Activated naive CD8-positive, alpha-beta T cell treated with anti-CD3 and anti-CD28 coated beads, Interleukin-2, amount 10 ng/mL, durations not matched to agents 7 days and 5 days (primary cell): ENCODE measurements at places on chromosomes 3 and 15. TPM values are rescaled to one million over a fixed set of nuclear protein-coding genes. Genes with fewer than 3 reads are reported as not detected.

DNA sequence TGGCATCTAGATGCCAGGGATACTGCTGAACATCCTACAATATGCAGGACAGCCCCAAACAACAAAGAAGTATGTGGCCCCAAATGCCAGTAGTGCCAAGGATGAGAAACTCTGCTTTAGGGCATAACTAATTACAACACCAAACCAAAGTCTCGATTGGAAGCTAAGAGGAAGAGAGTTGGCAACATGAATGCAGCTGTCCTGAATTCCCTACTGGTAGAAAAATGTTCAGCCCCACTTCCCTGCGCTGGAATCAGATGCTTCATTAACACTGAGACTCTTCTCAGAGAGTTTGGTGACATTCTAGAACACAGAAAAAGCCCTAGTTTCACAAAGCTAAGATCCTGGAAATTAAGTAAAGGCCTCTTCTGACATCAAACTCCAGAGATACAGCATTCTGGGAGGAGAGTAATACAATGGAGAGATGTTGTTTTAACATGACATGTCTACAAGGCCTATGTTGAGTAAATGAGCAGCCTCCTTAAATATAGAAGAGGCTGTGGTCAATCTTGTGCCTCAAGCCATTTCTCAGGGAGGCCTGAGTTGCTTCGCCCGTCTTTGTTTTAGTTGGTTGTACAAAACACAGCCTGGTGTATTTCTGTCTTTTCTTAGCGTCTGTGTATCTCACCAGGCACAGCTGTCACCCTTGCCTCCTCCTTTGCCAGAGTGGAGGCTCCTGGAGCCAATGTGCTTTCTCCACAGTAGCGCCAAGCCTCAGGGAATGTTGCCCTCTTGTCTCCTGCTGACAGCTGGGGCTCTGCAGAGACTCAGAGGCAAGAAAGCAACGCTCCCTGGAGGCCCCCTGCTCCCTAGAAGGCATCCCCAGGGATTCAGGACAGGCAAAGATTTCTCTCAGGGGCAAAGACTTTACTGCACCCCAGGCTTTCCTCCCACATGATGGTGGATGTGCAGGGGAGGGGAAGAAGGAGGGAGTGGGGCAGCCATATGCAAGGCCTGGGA lies 25.1 kb upstream of the CTNNB1 start:
- DNase-seq: no peak

DNA sequence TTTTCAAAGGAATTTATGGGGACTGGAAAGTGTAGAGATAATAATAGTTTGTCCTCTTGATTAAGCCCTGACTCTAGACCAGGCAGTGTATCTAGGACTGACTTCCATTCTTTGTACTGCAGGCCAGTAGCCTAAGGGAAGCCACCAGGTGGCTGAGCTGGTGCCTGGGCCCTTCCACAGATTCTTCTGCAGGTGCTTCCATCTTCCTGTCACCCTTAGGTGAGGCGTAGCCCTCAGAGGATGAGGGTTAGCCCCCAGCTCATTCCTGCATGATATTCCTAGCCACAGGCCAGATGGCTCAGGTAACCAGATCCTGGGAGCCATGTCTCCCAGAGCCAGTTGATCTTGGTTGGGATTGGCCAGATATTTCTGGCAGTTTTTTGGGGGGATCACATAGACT lies 169.0 kb upstream of the IL12A start:
- no peak for DNase-seq

DNA sequence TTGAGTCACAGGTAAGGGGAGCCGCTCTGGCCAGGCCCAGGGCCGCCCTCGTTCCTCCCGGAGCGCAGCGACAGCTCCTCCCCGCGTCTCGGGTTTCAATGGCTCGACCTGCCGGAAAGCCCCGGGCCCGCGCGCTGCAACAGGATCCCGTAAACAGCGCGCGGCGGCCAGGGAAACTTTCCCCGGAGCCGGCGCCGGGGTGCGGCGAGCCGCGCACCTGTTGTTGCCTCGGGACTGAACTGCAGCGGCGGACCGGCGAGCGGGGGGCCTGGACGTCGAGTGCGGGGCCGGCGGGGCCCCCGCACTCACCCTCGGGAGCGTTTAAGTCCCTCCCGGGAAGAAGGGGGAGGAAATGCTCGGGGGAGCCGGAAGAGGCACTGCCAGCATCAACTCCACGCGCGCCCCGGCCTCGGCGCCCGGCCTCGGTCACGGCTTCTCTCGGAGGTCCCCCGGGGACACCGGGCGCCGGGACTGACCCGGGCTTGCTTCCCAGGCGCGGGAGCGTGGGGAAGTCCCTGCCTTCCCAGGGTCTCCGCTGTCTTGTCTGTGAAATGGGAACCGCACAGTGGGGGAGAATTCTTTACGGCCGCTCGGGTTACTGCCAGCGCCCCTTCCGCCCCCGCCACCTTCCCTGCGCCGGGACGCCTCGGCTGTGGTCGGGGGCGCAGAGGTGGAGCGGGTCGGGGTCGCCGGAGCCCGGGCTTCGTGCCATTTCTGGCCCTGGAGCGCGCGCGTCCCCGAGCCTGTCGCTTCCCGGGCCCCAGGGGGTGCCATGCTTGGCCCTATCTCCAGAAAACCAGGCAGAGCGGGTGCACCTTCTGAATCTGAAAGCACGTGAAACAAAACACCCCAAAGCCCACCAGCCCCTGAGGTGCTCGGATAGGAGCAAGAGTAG lies 7.5 kb upstream of the PGPEP1L start:
- peak; percentile 66 for DNase-seq

- DNase-seq: no peak
These were observed 5.3 kb downstream of the CP start for GRCh38 chr3:149216193-149216869.

GRCh38 chr3:174776636-174777035 lies 82.5 kb upstream of the NAALADL2 start:
- no peak for DNase-seq

DNA sequence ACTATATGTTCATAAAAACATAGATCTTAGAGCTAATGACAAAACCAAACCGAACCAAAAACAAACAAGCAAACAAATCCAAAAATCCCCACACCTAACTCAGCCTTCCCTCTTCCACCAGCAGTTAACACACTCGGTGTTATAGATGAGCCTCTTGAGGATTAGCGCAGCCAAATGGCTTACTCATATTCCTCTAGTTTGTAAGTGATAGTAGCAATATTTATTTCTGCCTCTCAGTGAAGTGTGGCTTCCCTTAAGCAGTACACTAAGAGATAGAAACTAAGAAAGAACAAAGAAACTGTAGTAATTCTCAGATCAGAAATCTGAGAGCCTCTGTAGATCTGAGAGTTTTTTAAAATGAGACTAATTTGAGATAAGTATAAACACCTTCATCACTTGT lies 2.4 kb upstream of the NCEH1 start:
- no peak for DNase-seq

- no peak for DNase-seq
These were observed 260.0 kb downstream of the EBLN2 start for GRCh38 chr3:73321286-73321999.

DNA sequence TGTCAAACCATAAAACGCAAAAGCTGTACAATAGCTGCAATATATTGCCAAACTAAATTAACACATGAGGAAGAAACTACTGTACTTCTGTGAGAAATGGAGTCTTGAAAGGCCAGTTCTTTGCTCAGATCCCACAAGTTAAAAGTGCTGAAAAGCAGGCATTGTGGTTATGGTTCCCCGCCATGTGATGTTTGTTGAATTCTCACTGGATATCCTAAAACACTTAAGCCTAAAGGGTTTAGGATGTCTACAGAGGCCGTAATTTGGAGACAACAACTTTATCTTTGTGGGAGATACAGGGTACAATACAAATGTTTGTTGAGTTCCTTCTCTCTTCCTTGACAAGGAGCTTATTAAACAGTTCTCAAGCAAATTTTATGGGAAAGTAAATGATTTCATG lies 53.2 kb downstream of the TMEM212 start:
- no peak for DNase-seq

DNA sequence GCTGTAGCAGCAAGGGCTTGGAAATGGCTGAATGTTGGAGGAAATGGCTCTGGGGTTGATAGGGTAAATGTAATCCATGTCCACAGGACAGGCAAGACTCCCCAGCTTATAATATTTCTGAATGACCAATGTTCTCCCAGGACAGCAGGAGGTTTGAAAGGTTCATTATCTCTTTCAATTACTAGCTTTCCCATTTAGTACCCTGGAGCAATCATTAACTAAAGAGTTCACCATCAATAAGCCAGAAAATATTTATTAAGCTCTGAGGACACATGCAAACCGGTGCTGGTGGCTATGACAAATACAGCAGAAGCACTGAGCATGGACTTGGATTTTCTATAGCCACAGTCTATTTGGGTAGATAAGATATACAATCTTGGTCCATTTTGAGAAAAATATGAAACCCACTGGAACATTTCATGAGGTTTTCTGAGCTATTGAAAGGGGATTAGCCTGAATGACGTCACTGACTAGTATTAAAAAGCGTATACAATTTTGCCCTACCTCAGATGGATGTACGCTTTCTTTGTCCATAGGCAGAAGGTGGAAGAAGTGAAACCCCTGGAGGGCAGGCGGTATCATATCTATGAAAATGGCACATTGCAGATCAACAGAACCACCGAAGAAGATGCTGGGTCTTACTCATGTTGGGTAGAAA lies 166.2 kb downstream of the CHL1 start:
- no peak for DNase-seq

DNA sequence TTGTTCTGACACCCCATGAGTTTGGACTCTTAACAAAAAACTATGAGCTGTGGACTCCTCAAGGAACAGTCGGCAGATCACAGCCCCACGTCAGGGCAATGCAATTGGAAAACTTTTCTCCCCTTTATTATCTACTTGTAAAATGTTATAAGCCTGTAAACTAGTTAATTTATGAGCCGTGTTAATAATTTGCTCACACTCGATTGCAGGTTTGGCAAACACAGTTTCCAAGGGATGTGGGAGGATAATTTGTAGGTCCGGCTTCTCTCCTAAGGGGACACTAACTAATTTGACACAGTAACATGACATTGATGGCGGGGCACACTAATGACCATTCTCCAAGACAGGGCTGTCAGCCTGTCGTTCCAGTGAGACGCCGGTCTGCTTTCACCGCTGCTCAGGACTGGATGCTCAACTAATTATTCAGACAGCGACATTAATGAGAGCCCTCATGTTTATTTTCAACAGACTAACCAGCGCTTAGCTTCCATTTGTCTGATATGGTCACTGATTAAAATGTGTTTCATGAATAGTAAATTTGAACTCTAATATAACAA lies 222.1 kb downstream of the FOXP1 start:
- DNase-seq: no peak

DNA sequence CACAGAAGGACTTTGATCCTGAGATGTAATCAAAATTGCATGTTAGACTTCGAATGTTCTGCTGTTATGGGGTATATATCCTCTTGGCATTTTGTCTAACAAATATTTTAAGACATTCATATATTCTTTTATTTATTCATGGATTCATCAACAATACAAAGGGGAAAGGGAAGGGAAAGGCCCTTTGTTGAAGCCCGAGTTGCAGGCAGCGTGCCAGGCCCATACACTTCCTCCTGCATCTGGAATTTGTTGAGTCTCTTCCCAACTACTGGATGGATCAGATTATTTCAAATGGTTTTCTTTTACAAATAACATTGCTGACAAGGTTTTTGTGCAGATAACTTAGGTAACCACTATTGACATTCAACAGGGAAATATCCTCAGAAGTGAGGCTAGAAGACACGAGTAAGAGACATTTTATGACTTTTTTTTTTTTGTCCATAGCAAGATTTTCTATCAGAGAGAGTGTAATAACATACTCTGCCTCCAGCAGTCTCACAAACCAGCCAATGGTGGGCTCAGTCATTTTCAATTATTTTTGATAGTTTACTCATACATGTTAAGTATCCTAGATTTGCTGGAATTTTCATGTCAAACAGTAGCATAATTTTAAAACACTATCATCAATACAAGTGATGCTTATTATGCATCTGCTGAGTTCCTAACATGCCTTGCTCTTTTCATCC lies 94.3 kb downstream of the RPL39L start:
- no peak for DNase-seq

DNA sequence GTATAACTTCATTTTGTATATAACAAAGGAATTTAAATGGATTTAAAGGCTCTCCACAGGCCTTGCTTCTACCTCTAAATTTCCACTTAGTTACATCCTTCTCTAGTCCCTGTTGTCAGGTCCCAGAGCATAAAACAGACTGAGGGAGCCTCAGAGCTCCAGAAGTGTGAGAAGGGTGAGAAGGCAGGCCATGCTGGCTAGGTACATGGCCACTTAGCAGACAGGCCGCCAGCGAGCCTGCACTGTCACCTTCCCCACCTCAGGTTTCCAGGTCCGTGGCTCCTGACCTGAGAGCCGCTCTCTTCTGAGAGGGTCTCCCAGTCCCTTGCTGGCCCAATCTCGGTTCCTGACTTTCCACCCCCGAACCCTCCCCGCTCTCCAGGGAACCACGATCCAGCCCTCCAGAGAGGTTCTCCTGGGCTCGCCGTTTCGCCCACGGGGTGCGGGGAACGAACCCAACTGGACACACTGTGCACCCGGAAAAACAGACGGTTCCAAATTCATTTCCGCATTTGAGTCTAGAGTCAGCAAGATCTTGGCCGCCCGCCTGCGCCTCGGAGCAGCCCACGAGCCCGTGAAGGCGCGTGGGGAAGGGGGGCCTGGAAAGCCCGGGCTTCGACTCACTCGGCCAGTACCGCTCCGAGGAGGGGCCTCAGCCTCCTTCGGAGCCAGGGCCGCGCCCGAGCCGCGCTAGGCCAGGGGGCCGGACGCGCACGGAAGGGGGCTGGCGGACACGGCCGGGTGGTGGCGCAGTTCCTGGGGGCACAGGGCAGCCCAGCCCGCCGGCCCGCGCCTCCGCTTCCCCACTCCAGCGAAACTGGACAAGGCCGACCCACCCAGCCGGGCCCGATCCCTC lies 16.7 kb upstream of the SOX2 start:
- DNase-seq: no peak

GRCh38 chr15:56032373-56032772 lies 39.0 kb upstream of the NEDD4 start:
- no peak for DNase-seq

DNA sequence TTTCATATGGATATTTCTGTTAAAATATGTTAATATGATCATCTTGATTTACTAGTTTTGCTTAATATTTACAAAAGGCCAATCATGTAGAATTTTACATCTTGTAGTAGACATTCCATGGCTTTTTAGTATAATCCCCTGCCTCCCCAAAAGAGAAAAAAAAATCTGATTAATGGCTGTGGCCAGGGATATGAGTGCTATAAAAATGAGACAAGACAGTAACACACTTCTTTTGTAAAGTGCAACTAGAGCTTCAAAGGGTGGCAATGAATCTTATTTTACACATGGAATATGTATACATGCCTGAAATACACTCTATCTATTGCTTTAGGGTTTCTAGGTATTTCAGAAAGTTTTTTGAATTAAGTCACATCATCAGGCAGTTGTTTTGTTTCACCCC lies 112.2 kb upstream of the NANOGP8 start:
- DNase-seq: no peak

- no peak for DNase-seq
These were observed 3.5 kb upstream of the IL20RB start for GRCh38 chr3:136954251-136954650.

The GALNT15 gene
- not detected for total RNA-seq

The ESYT3 gene
- 0.19 TPM for total RNA-seq

The GOLGA6L10 gene
- 4.2 TPM for total RNA-seq

The AHSG gene
- total RNA-seq: not detected

The FAN1 gene
- total RNA-seq: 23.9 TPM

The PIERCE2 gene
- total RNA-seq: not detected

The STAB1 gene
- 13.0 TPM for total RNA-seq

The GHSR gene
- total RNA-seq: not detected
